ENCODE measurements at places on chromosomes 7 and 10. TPM values are rescaled to one million over a fixed set of nuclear protein-coding genes. Genes with fewer than 3 reads are reported as not detected.

LYZL1 gene
- not detected for total RNA-seq

BTBD16 gene
- total RNA-seq: 0.27 TPM

GIMAP5 gene
- total RNA-seq: 11.6 TPM

GRCh38 chr10:92091965-92092364 is 168.4 kb downstream of the BTAF1 start:
- no peak for DNase-seq
- H3K27ac ChIP-seq: no peak overlapping the region
- no peaks in the 10 kb centered on the region for H3K27me3 ChIP-seq
- H3K4me3 ChIP-seq: no peak overlapping the region
- no peaks in the 10 kb centered on the region for H3K4me1 ChIP-seq

DNA sequence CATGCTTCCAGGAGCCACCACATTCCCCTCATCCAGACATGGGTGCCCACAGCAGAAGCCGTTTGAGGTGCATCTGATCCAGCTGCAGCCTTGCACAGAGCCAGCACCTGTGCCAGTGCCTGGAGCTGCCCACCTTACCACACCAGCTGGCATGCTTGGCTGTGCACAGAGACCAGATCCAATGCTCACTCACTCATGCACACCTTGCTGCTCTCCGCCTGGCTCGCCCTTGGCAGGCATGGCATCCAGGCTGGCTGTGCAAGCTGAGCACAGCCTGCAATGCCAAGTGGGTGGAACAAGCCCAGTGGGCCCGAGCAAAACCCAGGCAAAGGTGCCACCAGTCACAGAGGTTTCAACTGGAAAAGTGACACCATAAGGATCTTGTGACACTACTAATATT is 66.9 kb upstream of the SEMA3A start:
- H3K27me3 ChIP-seq: no peaks in the 10 kb centered on the region
- no peak overlapping the region for H3K27ac ChIP-seq
- no peak overlapping the region for H3K4me3 ChIP-seq
- no peaks in the 10 kb centered on the region for H3K36me3 ChIP-seq
- no peak for DNase-seq
- H3K4me1 ChIP-seq: no peaks in the 10 kb centered on the region

DNA sequence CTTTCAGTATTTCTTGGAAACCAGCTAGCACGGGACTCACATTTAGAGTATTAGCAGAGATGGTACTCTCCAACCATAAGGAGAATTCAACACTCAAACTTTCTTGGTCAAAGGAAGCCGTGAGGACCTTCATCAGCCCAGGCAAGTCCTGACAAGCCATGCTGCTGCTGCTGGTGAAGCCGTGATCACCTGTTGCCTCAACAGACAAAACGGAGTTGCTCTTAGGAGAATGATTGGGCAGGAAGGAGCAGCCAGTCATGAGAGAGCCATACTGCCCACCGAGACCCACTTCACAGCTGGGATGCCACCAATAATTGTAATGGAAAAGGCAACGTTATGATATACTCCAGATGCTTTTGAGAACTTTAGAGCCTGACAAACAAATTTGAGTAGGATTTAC is 60.8 kb upstream of the PLPP4 start:
- H3K36me3 ChIP-seq: no peaks in the 10 kb centered on the region
- H3K4me3 ChIP-seq: no peak overlapping the region
- H3K27ac ChIP-seq: no peak overlapping the region
- no peaks in the 10 kb centered on the region for H3K27me3 ChIP-seq
- no peak for DNase-seq

DNA sequence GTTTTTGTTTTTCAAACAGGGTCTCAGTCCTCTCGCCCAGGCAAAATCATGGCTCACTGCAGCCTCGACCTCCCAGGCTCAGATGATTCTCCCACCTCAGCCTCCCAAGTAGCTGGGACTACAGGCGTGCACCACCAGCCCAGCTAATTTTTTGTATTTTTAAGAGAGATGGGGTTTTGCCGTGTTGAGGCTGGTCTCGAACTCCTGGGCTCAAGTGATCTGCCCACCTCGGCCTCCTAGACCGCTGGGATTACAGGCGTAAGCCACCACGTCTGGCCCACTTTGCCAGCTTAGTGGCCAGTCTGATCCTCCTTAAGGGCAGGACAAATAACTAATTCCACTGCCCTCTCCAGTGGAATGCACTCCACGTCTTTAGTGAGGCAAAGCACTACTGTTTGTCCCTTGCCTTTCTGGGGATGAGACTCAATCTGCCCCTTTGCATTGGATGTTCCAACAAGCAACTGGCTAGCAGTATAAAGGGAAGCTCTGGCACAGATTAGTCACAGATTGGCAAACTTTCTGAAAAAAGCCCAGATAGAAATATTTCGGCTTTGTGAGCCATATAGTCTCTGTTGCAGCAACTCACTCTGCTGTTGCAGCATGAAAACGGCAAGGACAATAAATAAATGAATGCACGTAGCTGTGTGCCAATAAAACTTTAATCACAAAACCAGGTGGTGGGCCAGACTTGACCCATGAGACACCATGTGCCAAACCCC is 143.8 kb upstream of the RHEB start:
- no peaks in the 10 kb centered on the region for H3K27me3 ChIP-seq
- no peak overlapping the region for H3K4me3 ChIP-seq
- H3K27ac ChIP-seq: no peak overlapping the region
- H3K36me3 ChIP-seq: no peaks in the 10 kb centered on the region
- DNase-seq: no peak
- no peaks in the 10 kb centered on the region for H3K4me1 ChIP-seq

GRCh38 chr10:78000956-78001472 is 28.3 kb downstream of the POLR3A start:
- H3K4me3 ChIP-seq: no peak overlapping the region
- no peaks in the 10 kb centered on the region for H3K4me1 ChIP-seq
- DNase-seq: no peak
- H3K36me3 ChIP-seq: peaks cover 63% of the 10 kb centered on the region

GRCh38 chr10:126924180-126924914 is 19.1 kb downstream of the DOCK1 start:
- peaks cover 17% of the 10 kb centered on the region for H3K36me3 ChIP-seq
- no peak for DNase-seq
- no peaks in the 10 kb centered on the region for H3K27me3 ChIP-seq
- no peak overlapping the region for H3K27ac ChIP-seq
- H3K4me1 ChIP-seq: peaks cover 20% of the 10 kb centered on the region

DNA sequence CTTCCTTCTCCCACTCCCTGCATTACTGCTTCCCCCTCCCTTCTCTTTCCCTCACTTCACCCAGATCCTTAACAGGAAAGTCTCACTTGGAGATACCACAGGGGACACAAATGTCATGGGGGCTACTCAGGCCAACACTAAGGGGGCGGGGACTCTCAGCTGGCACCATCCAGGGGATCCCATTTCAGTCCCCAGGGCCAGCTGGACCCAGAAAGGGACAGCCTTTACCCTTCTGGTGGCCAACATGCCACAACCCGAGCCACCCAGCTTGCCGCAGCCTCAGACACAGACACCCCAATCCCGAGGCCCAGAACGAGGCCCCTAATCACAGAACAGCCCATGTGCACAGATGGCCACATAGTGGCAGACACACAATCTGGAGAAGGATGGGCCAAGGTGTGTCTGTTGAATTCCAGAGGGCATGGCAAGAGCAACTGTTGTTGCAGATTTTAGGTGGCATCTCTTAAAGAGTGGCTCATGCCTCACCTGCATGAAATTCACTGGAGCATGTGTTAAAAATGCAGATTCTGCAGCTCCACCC is 5.6 kb downstream of the CAMK2G start:
- no peaks in the 10 kb centered on the region for H3K27me3 ChIP-seq
- DNase-seq: no peak
- no peak overlapping the region for H3K4me3 ChIP-seq
- H3K27ac ChIP-seq: no peak overlapping the region
- H3K4me1 ChIP-seq: peaks cover 56% of the 10 kb centered on the region
- peaks cover 58% of the 10 kb centered on the region for H3K36me3 ChIP-seq

- peaks cover 37% of the 10 kb centered on the region for H3K36me3 ChIP-seq
- H3K4me3 ChIP-seq: no peak overlapping the region
- H3K27me3 ChIP-seq: no peaks in the 10 kb centered on the region
- DNase-seq: no peak
- peaks cover under 1% of the 10 kb centered on the region for H3K4me1 ChIP-seq
- no peak overlapping the region for H3K27ac ChIP-seq
Measured at GRCh38 chr10:123160311-123160980, 6.2 kb downstream of the BUB3 start.

Measured in muscle of leg (tissue), 16 donors.